Stimulated activated CD8-positive, alpha-beta memory T cell treated with anti-CD3 and anti-CD28 coated beads, Interleukin-15, amount 100 ng/mL, for 24 hours (primary cell): ENCODE measurements at places on chromosomes 6 and 20.

DNA sequence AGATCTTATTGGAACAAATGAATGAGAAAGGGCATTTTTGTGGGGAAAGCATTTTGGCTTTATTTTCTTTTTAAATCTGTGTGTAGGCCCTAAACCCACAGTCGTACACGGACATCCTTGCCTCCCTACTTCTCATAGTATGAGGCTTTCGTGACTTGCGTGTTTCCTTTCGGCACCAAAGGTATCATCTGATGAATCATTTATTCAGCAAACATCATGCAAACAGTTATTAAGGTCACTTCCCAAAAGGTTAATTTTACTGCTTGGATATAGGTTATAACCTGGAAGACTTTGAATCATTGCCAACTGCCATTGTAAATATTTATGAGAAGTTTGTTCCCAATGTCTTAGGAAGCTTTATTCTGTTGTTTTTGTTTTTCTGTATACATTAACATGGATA lies 15.1 kb upstream of the SLC22A2 start:
- no peak for DNase-seq

GRCh38 chr20:51388756-51389542 lies 153.6 kb downstream of the NFATC2 start:
- DNase-seq: no peak

DNA sequence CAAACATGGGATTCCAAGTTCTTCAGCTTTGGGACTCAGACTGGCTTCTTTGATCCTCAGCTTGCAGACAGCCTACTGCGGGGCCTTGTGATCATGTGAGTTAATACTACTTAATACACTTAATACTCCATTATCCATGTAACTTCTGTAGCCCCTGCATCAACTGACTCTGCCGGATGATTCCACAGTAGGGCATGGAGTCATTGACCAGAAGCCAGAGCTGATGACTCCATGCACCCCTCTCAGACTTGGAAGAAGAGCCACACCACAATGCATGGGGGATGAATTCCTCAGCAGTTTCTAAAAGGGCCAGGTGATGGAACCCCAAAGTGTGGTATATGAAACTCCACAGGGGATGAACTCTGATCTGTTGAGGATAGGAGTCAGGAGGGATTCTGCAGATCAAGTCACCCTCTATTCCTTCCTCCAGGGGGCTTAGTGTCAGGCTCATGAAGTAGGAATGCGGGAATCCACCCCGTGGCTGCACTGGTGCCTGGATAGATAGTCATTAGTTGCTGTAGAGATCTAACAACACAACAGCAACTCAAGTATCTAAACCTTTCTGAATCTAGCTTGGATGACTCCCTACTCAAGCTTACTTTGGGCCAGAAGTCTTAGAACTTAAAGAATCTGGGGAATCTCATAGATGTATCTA lies 70.2 kb downstream of the GPR6 start:
- no peak for DNase-seq

- DNase-seq: no peak
Observed at GRCh38 chr20:46964618-46965455, 70.2 kb downstream of the EYA2 start.

DNA sequence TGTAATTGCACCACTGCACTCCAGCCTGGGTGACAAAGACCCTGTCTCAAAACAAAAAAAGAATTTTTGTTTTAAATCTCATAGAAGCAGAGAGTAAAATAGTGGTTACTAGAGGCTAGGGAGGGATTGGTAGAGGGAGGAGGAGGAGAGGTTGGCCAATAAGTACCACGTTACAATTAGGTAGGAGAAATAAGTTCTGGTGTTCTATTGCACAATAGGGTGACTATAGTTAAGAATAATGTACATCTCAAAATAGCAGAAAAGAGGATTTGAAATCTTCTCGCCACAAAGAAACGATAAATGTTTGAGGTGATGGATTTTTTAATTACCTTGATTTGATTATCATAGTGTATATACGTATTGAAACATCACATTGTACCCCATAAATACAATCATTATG lies 27.1 kb upstream of the TOP1 start:
- DNase-seq: no peak

DNA sequence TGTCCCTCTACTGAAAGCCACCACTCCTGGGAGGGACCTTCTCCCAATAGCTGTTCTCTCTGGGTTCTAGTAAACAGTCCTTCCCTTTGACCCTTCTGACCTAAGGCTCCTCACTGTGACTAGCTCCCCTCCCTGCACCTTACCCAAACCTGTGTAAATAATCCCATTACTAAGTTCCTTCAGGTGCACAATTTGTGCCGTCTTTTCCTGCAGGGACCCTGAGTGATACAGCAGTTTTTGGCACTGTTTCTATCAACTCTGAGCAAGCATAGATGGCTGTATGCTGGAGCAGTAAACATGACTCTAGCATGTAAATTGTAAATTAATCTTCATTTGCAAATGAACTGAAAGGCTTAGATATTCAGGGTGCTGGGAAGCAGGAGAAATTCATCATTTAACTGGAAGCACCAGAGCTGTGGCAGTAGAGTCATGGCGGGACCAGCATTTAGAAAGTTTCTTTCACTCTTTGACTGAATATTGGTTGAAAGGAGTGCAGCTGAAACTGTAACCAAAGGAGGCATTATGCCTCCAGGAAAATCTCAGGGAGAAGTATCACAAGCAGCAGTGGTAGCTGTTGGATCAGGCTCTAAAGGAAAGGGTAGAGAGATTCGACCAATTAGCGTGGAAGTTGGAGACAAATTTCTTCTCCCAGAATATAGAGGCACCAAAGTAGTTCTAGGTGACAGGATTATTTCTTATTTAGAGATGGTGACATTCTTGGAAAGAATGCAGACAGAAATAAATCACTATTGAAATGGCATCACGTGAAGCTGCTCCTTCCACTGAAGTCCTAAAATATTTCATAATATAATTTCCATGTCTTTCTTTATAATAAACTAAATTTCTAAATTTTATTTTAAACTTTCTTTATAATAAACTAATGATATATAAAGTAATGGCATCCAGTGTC lies 117.8 kb downstream of the TCP11 start:
- no peak for DNase-seq

GRCh38 chr20:19779634-19780033 lies 21.6 kb downstream of the RIN2 start:
- DNase-seq: no peak
